ENCODE measurements at places on chromosomes 4 and X. TPM values are rescaled to one million over a fixed set of nuclear protein-coding genes. Genes with fewer than 3 reads are reported as not detected.
A peak's percentile ranks its signal among the peaks of the same experiment; 100 is the strongest.

The AKAP17A gene
- 23.3 TPM for total RNA-seq

GRCh38 chrX:153527208-153527607 is 9.8 kb downstream of the ATP2B3 start:
- no peak overlapping the region for H3K27ac ChIP-seq
- no peaks in the 10 kb centered on the region for H3K27me3 ChIP-seq
- no peak overlapping the region for H3K4me3 ChIP-seq
- H3K4me1 ChIP-seq, result no peaks in the 10 kb centered on the region
- H3K36me3 ChIP-seq, result no peaks in the 10 kb centered on the region
- DNase-seq, result no peak

DNA sequence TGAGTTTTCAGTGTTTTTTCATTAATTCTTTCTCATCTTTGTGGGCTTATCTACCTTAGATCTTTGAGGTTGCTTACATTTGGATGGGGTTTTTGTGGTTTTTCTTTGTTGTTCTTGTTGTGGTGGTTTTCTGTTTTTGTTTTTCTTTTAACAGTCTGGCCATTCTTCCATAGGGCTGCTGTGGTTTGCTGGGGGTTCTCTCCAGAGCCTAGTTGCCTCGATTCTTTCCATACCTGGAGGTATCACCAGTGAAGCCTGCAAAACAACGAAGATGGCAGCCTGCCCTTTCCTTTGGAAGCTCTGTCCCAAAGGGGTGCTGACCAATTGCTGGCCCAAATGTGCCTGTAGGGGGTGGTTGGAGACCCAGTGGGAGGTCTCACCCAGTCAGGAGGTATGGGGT is 168.6 kb upstream of the CLNK start:
- DNase-seq, result no peak
- no peaks in the 10 kb centered on the region for H3K4me1 ChIP-seq
- no peak overlapping the region for H3K4me3 ChIP-seq
- H3K36me3 ChIP-seq, result no peaks in the 10 kb centered on the region

- no peaks in the 10 kb centered on the region for H3K4me1 ChIP-seq
- H3K4me3 ChIP-seq, result no peak overlapping the region
- H3K36me3 ChIP-seq, result no peaks in the 10 kb centered on the region
- no peak overlapping the region for H3K27ac ChIP-seq
- DNase-seq, result peak; percentile 2
Measured at GRCh38 chr4:81704461-81704860, 232.8 kb upstream of the RASGEF1B start.

GRCh38 chr4:127782275-127783025 is at the start of gene HSPA4L:
HSPA4L (plus strand) TSS chr4:127782322; CDS start chr4:127782551, 229 bp downstream.
- no peaks in the 10 kb centered on the region for H3K36me3 ChIP-seq
- no peaks in the 10 kb centered on the region for H3K4me1 ChIP-seq
- peak; percentile 75 for DNase-seq

GRCh38 chr4:77009511-77010115 is 60.1 kb downstream of the SEPTIN11 start:
- no peaks in the 10 kb centered on the region for H3K27me3 ChIP-seq
- DNase-seq, result no peak
- peaks cover 70% of the 10 kb centered on the region for H3K36me3 ChIP-seq
- H3K27ac ChIP-seq, result peak overlapping the region; percentile 89
- H3K4me1 ChIP-seq, result peaks cover 75% of the 10 kb centered on the region

- H3K27ac ChIP-seq, result no peak overlapping the region
- H3K4me1 ChIP-seq, result no peaks in the 10 kb centered on the region
- DNase-seq, result no peak
- H3K4me3 ChIP-seq, result no peak overlapping the region
- no peaks in the 10 kb centered on the region for H3K36me3 ChIP-seq
Measured at GRCh38 chrX:16138108-16138427, 14.7 kb downstream of the GRPR start.

- peak; percentile 7 for DNase-seq
- H3K27ac ChIP-seq, result no peak overlapping the region
- no peaks in the 10 kb centered on the region for H3K36me3 ChIP-seq
- H3K4me3 ChIP-seq, result no peak overlapping the region
- peaks cover 23% of the 10 kb centered on the region for H3K4me1 ChIP-seq
Measured at GRCh38 chr4:103497692-103498091, 222.1 kb downstream of the TACR3 start.

DNA sequence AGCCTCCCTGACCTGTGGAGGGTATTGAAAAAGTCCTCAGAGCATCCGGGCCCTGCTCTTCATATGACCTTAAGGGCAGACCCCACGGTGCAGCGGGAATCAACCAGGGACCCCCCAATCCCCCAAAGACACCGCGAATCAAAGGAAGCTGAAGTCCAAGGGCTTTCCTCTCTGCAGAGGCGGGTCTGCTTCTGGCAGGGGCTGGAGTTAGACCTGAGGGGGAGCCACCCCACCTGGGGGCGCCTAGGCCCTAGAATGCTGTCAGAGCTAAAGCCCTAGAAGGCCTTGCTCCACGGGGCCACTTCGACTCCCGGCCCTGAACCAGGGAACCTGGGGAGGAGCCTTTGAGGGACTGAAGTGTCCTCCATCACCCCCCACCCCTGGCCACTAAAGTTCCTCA is 2.8 kb upstream of the HAUS7 start:
- no peaks in the 10 kb centered on the region for H3K27me3 ChIP-seq
- H3K4me3 ChIP-seq, result no peak overlapping the region
- H3K36me3 ChIP-seq, result no peaks in the 10 kb centered on the region
- no peak overlapping the region for H3K27ac ChIP-seq
- DNase-seq, result no peak

GRCh38 chrX:136735601-136736000 is 45.1 kb downstream of the ARHGEF6 start:
- H3K36me3 ChIP-seq, result no peaks in the 10 kb centered on the region
- H3K27me3 ChIP-seq, result no peaks in the 10 kb centered on the region
- H3K4me3 ChIP-seq, result no peak overlapping the region
- no peaks in the 10 kb centered on the region for H3K4me1 ChIP-seq

DNA sequence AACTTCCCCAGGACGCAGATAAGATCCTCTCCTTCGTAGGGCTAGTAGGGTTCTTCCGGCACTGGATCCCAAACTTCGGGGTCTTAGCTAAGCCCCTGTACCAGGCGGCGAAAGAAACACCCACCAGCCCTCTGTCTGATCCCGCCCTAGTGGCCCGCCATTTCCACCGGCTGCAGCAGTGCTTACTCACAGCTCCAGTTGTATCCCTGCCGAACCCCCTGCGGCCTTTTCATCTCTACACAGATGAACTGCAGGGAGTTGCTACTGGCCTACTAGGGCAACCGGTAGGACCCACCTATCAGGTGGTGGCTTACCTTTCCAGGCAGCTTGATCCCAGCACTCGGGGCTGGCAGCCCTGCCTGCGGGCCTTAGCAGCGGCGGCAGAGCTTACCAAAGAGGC is 961.2 kb downstream of the RPA4 start:
- H3K27me3 ChIP-seq, result no peaks in the 10 kb centered on the region
- no peaks in the 10 kb centered on the region for H3K36me3 ChIP-seq
- H3K27ac ChIP-seq, result no peak overlapping the region
